ENCODE measurements at places on chromosomes 5 and 9. TPM values are rescaled to one million over a fixed set of nuclear protein-coding genes. Genes with fewer than 3 reads are reported as not detected.
A peak's percentile ranks its signal among the peaks of the same experiment; 100 is the strongest.

DNA sequence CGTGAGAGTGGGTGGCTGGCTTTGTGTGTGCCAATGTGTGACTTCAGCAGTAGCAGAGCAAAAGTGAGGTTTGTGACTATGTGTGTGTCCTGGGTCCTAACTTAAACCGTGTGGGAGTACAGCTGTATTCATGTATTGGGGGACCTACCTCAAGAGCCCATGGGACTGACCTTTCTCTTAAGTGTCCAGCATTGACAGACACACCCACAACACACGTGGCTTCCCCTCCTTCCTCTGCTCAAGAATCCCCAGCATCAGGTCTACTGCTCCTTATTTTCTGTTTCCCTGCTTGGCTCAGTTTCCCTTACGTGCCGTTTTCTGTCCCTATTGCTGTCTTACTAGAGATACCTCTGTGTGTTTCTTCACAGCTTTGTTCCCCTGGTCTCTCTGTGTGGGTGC lies 616 bp downstream of the IL11RA start:
- DNase-seq: no peak

- peak; percentile 76 for DNase-seq
Observed at GRCh38 chr9:6758498-6759184, 868 bp downstream of the KDM4C start.

DNA sequence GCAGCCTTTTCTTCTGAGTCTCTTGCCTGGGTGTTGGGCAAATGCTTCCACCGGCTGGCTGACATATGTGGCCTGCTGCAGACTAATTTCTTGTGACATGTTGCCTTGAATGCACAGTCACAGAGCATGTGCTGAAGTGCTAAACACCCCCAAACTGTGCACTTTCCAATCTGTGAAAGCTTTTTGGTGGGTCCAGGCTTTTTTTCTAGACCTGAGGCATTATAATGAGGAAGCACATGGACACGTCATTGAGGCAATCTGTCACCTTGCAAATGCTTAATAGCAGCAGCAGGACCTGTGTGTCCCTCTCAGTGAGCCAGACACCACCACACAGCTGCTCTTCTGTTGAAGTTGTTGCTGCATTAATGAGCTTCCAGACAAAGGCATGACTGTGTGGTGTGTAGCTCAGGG lies 274.7 kb downstream of the ELAVL2 start:
- no peak for DNase-seq

DNA sequence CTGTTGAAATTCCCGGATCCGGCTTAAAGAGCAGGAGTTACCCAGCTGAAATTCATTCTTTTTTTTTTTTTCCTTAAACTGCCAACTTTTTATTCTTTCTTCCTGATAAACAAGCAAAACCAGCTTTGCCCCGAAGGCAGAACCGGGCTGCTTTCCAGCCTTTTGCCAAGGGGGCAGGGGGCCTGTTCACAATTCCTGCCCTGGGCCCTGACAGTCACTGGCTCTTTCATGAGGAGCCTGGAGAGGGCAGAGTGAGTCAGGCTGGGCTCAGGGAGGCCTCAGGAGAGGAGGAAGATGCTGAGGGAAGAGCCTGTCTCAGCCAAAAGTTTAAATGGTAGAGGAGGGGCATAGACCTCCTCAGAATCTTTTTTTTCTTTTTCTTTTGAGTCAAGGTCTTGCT lies 4.8 kb downstream of the GLIPR2 start:
- DNase-seq: no peak

DNA sequence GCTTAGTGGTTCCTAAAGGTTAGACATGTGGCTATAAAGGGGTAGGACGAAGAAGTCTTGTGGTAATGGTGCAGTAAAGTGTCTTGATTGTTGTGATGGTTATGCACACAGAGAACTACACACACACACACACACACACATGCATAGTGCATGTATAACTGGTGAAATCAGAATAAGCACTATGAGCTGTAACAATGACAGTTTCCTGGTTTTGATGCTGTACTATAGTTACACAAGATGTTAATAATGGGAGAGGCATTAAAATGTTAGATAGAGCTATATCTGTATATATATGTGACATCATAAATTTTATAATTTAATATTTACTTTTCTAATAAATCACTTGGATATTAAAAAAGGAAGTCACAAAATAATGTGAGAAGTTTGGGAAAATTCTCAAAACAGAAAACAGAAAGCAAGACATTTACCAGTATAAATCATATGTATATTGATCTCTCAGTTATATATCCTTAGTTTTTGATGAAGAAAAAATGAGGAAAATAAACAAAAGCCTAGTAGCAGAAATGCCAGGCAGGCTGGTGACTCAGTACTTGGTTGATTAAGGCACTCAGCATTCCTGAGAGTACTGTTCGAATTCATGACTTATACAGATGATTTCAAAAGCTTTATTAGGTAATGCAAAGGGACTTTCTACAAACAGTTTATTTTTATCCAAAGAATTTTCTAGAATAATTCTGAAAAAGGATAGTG lies 350.5 kb upstream of the DAB2 start:
- no peak for DNase-seq

ACOT12 gene
- total RNA-seq: not detected

MEF2C gene
- total RNA-seq: 1.3 TPM
